ENCODE measurements at places on chromosomes 2 and 18.

- no peak for DNase-seq
Observed at GRCh38 chr2:203713381-203713780, 6.9 kb downstream of the CD28 start.

- DNase-seq = no peak
Observed at GRCh38 chr18:50289108-50289443, 1.6 kb upstream of the CXXC1 start.

GRCh38 chr2:63975437-63976124 lies 43.6 kb downstream of the VPS54 start:
- DNase-seq = no peak

DNA sequence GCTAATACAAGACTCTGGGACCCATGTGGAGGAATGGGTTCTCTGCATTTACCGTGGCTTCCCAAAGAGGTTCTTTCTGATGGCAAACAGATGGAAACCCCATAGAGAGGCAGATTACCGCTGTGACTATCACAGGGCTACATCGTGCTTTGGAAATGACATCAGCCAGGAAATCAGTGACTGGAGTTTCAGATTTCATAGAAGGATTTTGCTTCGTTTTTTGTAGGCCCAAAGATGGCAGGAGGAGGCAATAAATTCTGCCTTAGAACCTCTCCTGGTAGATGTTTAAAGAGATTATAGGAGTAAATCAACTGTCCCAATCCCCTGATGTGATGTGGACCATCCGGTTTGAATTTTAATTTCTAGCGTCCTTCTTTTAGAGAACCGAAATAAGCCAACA lies 214.1 kb downstream of the AGPS start:
- DNase-seq = no peak

DNA sequence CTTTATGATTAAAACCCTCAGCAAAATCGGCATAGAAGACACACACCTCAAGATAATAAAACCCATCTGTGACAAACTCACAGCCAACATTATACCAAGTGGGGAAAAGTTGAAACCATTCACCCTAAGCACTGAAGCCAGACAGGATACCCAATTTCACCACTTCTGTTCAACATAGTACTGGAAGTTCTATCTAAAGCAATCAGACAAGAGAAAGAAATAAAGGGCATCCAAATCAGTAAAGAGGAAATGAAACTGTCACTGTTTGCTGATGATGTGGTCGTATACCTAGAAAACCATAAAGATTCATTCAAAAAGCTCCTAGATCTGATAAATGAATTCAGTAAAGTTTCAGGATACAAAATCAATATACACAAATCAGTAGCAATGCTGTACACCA lies 16.4 kb upstream of the RPRD1A start:
- DNase-seq = no peak

DNA sequence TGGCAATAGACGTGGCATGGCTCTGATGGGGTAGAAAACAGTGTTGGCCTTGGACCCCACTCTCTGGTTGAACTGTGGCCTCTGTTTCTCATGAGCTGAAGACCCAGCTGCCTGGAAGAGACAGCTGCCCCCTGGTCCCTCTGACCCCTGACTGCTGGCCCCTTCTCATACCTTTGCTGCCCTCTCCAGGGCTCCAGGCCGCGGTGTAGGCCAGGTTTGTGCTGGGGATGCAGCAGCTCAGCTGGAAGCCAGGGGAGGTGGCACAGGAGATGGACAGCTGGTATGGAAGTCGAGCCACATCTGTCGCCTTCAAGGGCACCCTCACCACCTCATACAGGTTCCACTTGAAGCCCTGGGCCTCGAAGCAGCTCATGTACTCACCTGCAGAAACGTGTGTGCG lies 31.7 kb upstream of the SELENOI start:
- DNase-seq = no peak

- DNase-seq = peak; percentile 70
Observed at GRCh38 chr18:21242141-21242779, at the start of gene GREB1L. Gene GREB1L, plus strand, starts transcription at chr18:21242232. Its CDS starts 141,287 bp downstream, at chr18:21383519.

GRCh38 chr2:46901611-46902010 lies 14.0 kb downstream of the MCFD2 start:
- DNase-seq = no peak

DNA sequence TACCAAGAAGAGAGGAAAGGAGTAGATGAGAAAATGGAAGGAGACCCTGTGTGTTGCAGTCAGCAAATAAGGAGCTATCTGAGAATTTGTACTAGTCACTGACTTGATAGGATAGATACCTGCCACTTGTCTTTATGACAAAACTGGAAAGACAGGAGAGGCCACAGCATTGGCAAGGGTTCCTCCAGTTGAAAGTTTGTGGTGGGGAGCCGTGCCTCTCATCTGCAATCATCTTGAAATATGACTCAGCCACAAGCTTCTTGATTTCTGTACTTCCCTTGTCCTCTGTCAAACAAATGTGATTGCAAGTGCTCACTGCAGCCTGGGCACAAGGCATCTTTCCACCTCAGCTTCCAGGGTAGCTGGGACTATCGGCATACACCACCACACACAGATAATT lies 99.1 kb downstream of the GREB1L start:
- DNase-seq = no peak

Measured in GM20000 (cell line).